Fibroblast of lung (primary cell): ENCODE measurements at places on chromosomes 5 and 9. TPM values are rescaled to one million over a fixed set of nuclear protein-coding genes. Genes with fewer than 3 reads are reported as not detected.

DNA sequence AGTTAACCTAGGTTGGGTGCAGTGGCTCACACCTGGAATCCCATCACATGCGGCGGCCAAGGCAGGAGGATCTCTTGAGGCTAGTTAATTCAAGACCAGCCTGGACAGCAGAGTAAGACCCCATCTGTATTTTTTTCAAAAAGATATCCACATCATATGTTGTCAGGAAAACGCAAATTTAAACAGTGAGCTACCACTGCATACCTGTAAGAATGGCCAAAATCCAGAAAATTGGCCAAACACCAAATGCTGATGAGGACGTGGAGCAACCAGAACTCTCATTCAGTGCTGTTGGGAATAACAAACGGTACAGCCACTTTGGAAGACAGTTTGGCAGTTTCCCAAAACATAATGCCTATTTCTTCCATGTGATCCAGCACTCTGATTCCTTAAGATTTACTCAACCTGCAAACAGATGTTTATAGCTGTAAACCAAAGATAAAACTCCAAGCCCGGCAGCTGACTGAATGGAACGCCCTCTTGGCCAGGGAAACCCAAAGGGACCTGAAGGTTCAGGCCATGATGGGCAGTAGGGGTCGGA lies 12.4 kb downstream of the CEL start:
- peak; percentile 65 for DNase-seq

- DNase-seq: no peak
These were observed 69.3 kb downstream of the SLC1A1 start for GRCh38 chr9:4559261-4560182.

Gene ITGA1
- polyA plus RNA-seq: 7.0 and 115 TPM in 2 replicates

Gene RNF183
- polyA plus RNA-seq: not detected in 2 replicates

Gene RLN2
- polyA plus RNA-seq: not detected in 2 replicates
